GM23248 (cell line): ENCODE measurements at places on chromosomes 5 and 9.
A peak's percentile ranks its signal among the peaks of the same experiment; 100 is the strongest.

DNA sequence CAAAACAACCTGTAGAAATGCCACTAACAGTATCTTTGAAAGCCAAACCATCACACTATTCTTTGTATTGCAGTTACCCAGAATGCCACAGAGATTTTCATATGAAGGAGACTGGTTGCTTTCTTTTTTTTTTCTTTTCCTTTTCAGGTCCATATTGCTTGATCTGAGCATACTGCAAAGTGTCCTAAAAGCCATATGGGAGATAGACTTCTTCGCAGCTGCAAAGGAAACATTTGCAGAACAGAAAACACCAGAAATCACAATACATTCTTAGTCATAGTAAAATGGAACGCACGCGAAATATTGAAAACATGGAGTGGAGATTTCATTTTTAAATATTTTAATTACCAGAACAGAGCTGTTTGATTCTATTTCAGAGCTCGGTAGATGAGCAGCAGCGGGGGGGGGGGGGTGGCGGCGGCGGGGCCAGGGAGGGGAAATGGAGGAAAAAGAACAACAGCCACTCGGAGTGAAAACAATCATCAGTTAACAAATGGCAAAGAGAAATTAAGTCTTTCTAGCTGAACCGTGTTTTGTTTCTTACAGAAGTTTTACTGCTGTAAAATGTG lies 284.1 kb downstream of the NFIB start:
- H3K27ac ChIP-seq: no peak overlapping the region
- peaks cover 6% of the 10 kb centered on the region; the same call in 1 of the 2 replicates for H3K4me1 ChIP-seq
- H3K27me3 ChIP-seq: peaks cover 12% of the 10 kb centered on the region; the same call in 1 of the 2 replicates
- no peaks in the 10 kb centered on the region for H3K36me3 ChIP-seq

DNA sequence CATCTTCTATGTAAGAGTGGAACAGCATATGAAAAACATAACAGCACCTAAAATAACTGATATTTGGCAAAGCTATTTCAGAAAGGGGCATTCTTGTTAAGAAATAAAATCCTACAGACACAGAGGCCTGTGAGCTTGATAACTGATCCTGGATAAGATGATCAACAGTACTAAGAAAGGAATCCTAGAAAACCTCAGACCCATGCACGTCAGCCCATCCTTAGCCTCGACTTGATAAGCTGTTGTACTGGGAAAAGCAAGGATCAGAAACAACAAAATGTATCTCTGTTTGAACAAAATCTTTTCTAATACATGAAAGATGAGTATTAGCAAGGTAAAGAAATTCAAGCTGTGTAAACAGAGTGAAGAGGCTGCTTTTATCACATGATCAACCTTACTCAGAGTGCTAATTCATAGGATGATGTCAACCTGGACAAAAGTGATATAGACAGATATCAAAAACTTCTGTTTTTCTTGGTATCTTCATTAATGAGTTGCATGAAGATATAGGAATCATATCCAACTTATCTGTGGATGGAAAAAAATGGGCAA lies 15.2 kb downstream of the LIFR start:
- no peak overlapping the region for H3K4me3 ChIP-seq
- DNase-seq: no peak
- no peaks in the 10 kb centered on the region for H3K36me3 ChIP-seq
- no peaks in the 10 kb centered on the region; the same call in 1 of the 2 replicates for H3K4me1 ChIP-seq
- no peaks in the 10 kb centered on the region for H3K27me3 ChIP-seq

GRCh38 chr9:114470121-114470520 lies 35.2 kb downstream of the WHRN start:
- no peak for DNase-seq
- no peaks in the 10 kb centered on the region for H3K27me3 ChIP-seq
- H3K27ac ChIP-seq: no peak overlapping the region
- no peaks in the 10 kb centered on the region for H3K36me3 ChIP-seq

- no peak overlapping the region for H3K4me3 ChIP-seq
- H3K36me3 ChIP-seq: no peaks in the 10 kb centered on the region
- H3K4me1 ChIP-seq: peaks cover 14% of the 10 kb centered on the region
- H3K27me3 ChIP-seq: peaks cover 13% of the 10 kb centered on the region
Observed at GRCh38 chr5:141692919-141693725, 11.1 kb upstream of the ARAP3 start.

DNA sequence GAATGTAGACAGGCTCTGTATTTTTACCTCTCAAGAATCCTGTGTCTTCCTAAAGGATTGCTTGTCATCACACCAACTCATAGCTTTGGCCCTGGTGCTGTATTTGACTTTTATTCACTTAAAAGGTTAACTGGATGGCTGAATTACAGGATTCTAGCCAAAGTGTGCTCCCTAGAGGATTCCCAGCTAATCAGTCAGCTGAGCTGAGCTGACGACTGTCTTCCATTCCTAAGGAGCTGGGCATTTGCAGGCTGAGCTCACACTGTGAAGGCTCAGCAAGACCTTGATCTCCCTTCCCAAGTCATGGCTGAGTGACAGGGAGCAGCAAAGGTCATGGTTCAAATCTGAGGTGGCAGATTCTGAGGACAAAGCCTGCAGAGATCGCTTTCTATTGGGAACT lies 59.0 kb upstream of the PALM2AKAP2 start:
- H3K27me3 ChIP-seq: no peaks in the 10 kb centered on the region; the same call in 1 of the 2 replicates
- no peaks in the 10 kb centered on the region for H3K4me1 ChIP-seq
- H3K4me3 ChIP-seq: no peak overlapping the region

GRCh38 chr9:95027914-95028852 lies 289.3 kb downstream of the FANCC start:
- H3K4me1 ChIP-seq: peaks cover 60% of the 10 kb centered on the region
- H3K27me3 ChIP-seq: no peaks in the 10 kb centered on the region
- DNase-seq: no peak
- H3K36me3 ChIP-seq: peaks cover 42% of the 10 kb centered on the region
- H3K4me3 ChIP-seq: no peak overlapping the region
- peak overlapping the region; percentile 98 for H3K27ac ChIP-seq

GRCh38 chr5:591746-592145 lies 20.4 kb upstream of the CEP72 start:
- H3K27ac ChIP-seq: no peak overlapping the region
- no peaks in the 10 kb centered on the region for H3K4me1 ChIP-seq
- peaks cover 35% of the 10 kb centered on the region for H3K27me3 ChIP-seq
- no peak overlapping the region for H3K4me3 ChIP-seq

- H3K36me3 ChIP-seq: no peaks in the 10 kb centered on the region
- no peaks in the 10 kb centered on the region for H3K27me3 ChIP-seq
- no peak overlapping the region for H3K27ac ChIP-seq
- H3K4me3 ChIP-seq: no peak overlapping the region
Observed at GRCh38 chr5:102600964-102601363, 102.2 kb upstream of the SLCO6A1 start.

GRCh38 chr5:148909766-148910165 lies 83.4 kb downstream of the ADRB2 start:
- no peak for DNase-seq
- H3K27me3 ChIP-seq: no peaks in the 10 kb centered on the region
- no peak overlapping the region for H3K4me3 ChIP-seq
- peaks cover 40% of the 10 kb centered on the region for H3K4me1 ChIP-seq
- no peaks in the 10 kb centered on the region for H3K36me3 ChIP-seq
- H3K27ac ChIP-seq: no peak overlapping the region

- H3K27ac ChIP-seq: peak overlapping the region; percentile 70
- no peaks in the 10 kb centered on the region for H3K27me3 ChIP-seq
- peak; percentile 34 for DNase-seq
- no peak overlapping the region for H3K4me3 ChIP-seq
- H3K36me3 ChIP-seq: no peaks in the 10 kb centered on the region
Observed at GRCh38 chr5:82164977-82165713, 113.0 kb downstream of the RPS23 start.

GRCh38 chr9:106560540-106560939 lies 302.4 kb upstream of the ZNF462 start:
- no peaks in the 10 kb centered on the region for H3K36me3 ChIP-seq
- no peak overlapping the region for H3K4me3 ChIP-seq
- H3K27ac ChIP-seq: no peak overlapping the region
- DNase-seq: no peak
- H3K4me1 ChIP-seq: no peaks in the 10 kb centered on the region

GRCh38 chr5:66757219-66757833 lies 161.1 kb downstream of the MAST4 start:
- no peak overlapping the region for H3K4me3 ChIP-seq
- H3K4me1 ChIP-seq: no peaks in the 10 kb centered on the region
- H3K36me3 ChIP-seq: no peaks in the 10 kb centered on the region
- peak; percentile 81 for DNase-seq
- no peak overlapping the region for H3K27ac ChIP-seq

DNA sequence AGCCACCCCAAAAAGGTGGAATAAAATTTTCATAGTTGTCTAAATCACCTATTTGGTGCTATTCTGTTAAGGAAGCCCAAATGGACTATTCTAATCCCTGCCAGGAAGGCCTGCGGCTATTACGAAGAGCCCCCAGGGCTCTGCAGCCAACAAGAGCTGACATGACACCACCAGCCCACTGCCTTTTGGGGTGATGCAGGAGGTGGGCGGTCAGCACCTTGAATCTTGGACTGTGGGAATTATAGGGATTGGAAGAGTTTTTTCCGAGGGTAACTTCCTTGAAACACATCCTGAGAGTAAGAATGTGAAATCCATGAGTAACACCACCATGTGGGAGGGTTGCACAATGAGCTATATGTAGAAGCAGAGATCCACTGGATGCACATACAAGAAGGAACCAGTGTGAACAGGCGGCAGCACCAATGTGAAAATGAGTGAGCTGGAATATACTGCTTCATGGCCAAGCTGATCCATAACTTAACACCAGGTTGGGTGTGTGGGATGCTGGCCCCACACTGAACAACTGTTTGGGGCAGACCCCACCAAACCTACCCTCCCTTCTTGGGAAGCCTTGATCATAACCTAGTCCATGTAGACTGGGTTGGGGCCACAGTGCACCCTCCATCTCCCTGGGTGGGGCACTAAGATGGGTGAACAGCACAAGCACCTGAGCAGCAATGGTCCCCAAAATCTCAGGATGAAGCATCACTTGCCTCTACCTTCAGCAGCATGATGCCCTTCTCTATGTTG lies 239.0 kb downstream of the FSTL4 start:
- no peaks in the 10 kb centered on the region for H3K4me1 ChIP-seq
- H3K27ac ChIP-seq: no peak overlapping the region
- peak; percentile 70 for DNase-seq
- no peaks in the 10 kb centered on the region for H3K27me3 ChIP-seq

- no peak for DNase-seq
- H3K27me3 ChIP-seq: no peaks in the 10 kb centered on the region
- no peak overlapping the region for H3K4me3 ChIP-seq
Observed at GRCh38 chr9:77719321-77719720, 71.2 kb upstream of the GNA14 start.

GRCh38 chr5:150492621-150493020 lies 15.3 kb upstream of the NDST1 start:
- no peaks in the 10 kb centered on the region for H3K36me3 ChIP-seq
- peaks cover 73% of the 10 kb centered on the region for H3K4me1 ChIP-seq
- H3K27ac ChIP-seq: peak overlapping the region; percentile 88
- DNase-seq: peak; percentile 94
- no peak overlapping the region for H3K4me3 ChIP-seq

- H3K27me3 ChIP-seq: no peaks in the 10 kb centered on the region
- DNase-seq: no peak
- H3K27ac ChIP-seq: no peak overlapping the region
- no peak overlapping the region for H3K4me3 ChIP-seq
- no peaks in the 10 kb centered on the region for H3K4me1 ChIP-seq
- no peaks in the 10 kb centered on the region for H3K36me3 ChIP-seq
Observed at GRCh38 chr9:87781331-87781730, 55.4 kb downstream of the CTSL start.

GRCh38 chr5:57745700-57746651 lies 263.4 kb upstream of the ACTBL2 start:
- DNase-seq: no peak
- H3K36me3 ChIP-seq: no peaks in the 10 kb centered on the region
- no peak overlapping the region for H3K4me3 ChIP-seq
- no peak overlapping the region for H3K27ac ChIP-seq

DNA sequence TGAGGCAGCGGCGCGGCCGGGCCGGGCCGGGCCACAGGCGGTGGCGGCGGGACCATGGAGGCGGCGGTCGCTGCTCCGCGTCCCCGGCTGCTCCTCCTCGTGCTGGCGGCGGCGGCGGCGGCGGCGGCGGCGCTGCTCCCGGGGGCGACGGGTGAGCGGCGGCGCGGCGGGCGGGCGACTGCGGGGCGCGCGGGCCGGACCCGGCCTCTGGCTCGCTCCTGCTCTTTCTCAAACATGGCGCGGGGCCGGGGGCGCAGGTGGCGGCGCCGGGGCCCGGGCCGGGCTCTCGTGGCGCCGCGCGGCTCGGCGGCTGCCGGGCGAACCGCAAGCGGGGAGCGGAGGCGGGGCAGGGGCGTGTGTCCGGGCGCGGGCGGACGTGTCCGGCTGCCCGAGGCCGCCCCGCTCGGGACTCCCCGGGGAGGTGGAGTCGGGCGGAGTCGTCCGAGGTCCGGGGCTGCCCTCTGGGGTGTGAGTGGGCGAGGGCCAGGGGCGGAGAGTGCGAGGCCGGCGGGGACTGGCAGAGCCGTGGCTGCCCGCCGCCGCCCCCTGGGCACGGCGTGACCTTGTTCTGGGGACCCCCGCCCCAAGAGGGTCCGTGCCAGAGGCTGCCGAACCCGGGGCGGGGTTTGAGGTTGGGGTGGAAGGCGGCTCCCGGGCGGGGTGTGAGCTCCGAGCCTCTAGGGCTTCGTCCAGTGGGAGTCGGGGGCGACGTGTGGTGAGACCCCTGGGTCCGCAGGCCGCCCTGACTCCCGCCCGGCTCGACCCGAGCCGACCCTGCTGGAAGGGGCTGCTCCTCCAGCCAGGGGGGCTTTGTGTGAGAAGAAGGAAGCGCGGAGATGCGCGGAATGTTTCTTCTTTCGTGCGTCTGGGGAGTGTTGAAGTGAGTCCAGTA lies 485 bp downstream of the TGFBR1 start:
- H3K27ac ChIP-seq: peak overlapping the region; percentile 92
- peaks cover 2% of the 10 kb centered on the region; the same call in 1 of the 2 replicates for H3K36me3 ChIP-seq
- peak overlapping the region; percentile 92 for H3K4me3 ChIP-seq
- DNase-seq: peak; percentile 91

DNA sequence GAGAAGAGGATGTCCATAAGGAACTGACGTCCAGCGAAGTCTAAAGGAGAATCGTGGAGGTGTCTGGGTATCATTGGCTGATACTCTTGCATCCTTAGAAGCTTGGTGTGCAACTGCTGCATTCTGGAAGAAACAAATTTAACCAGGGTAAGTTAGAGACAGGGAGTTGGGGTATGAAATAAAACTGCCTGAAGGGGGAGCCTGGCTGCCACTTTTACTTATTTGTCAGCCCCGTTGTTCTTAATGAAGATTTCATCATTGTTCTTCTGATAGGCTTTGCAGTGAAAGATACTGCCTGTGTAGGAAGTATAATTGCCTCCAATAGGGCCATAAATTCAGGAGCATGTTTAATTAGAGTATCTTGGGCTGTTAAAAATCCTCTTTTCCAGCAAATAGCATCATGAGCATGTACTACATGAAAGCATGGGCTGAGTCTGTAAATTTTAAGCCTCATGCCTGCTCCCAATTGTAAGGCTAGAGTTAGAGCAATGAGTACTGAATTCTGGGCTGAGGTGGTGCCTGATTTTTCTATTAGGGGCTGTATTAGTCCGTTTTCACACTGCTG lies 1264.5 kb upstream of the ACO1 start:
- H3K27me3 ChIP-seq: no peaks in the 10 kb centered on the region
- H3K27ac ChIP-seq: no peak overlapping the region

DNA sequence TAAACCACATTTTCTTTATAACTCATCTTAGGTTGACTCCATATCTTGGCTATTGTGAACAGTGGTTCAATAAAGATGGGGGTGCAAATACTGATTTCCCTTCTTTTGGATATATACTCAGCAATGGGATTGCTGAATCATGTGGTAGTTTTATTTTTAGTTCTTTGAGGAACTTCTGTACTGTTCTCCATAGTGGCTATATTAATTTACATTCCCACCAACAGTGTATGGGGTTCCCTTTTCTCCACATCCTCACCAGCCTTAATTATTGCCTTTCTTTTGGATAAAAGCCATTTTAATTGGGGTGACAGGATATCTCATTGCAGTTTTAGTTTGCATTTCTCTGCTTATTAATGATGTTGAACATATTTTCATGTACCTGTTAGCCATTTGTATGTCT lies 107.7 kb upstream of the EQTN start:
- H3K27me3 ChIP-seq: 0 out of 2 replicates have a peak, but pooled peaks cover 3% of the 10 kb centered on the region
- H3K4me1 ChIP-seq: no peaks in the 10 kb centered on the region; the same call in 1 of the 2 replicates
- H3K36me3 ChIP-seq: no peaks in the 10 kb centered on the region
- H3K27ac ChIP-seq: no peak overlapping the region
- no peak overlapping the region for H3K4me3 ChIP-seq
